ENCODE measurements at places on chromosomes 16 and 17.

DNA sequence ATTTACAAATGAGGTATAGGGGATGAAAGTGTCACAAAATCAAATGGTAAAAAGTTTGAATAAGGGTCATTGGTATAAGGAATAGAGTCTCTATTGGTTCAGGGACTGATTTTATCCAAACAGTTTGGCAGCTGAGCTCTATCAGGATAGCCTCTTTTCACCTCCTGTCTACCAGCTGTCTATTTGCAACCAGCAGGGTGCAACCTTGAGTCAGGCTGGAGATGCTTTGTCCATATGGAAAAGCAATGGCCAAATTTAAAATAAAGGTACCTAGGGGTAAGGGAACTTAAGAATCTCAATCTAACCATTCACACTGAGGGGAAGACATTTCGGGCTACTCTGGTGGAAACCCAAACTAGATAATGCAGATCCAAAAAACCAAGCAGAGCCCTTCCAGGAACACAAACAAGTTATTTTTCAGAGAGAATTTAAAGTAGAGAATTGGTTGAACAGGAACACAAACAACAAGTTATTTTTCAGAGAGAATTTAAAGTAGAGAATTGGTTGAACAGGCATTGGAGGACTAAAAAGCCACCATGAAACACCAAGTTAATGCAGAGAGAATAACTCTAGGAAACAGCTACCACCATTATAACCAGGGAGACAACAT, 12.6 kb upstream of the CA10 start:
- no peak for DNase-seq

DNA sequence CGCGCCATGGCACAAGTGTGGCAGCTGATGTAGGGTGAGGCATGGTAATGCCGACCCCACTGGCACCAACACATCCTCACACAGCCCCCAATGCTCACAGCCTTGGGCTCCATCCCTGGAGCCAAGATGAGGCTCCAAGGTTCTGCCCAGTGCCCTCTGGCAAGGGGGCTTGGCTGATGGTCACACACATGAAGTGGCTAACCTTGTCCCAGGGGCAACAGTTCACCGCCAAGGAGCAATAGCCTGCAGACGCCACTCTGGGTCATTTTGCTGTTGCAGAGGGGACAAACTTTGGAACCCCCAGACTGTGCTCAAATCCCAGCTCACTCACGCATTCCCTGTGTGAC, 26.8 kb downstream of the TNFRSF13B start:
- DNase-seq = no peak

DNA sequence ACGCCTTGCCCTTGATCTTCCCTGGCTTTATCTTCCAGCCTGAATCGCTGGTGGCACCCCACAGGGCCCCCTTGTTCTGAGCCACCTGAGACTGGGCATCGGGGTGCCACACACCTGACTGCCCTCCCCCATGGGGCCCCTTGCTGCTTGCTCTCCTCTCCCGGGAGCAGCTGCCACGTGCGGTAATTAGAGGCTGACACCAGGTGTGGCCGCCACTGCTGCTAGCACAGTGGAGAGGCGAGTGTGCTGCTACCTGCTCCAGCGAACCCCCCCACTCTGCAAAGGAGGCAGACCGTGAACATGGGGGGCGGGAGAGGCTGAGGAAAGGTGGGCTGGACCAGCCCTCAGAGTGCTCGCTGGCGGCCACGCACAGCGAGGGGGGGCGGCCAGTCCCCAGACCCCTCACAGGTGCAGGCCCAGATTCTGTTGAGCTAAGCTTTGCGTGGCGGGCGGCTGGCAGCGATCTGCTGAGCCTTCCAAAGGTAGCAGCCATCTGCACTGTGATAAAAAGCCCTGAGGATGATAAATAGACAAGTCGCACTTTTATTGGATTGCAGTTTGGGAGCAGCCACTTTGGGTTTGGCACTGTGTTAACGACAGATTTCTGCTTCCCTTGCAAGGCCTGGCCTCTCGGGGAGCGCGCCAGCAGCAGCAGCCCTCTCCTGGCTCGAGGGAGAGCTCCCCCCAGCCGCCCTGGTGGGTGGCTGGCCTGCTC, 167.9 kb upstream of the GSE1 start:
- DNase-seq = no peak

DNA sequence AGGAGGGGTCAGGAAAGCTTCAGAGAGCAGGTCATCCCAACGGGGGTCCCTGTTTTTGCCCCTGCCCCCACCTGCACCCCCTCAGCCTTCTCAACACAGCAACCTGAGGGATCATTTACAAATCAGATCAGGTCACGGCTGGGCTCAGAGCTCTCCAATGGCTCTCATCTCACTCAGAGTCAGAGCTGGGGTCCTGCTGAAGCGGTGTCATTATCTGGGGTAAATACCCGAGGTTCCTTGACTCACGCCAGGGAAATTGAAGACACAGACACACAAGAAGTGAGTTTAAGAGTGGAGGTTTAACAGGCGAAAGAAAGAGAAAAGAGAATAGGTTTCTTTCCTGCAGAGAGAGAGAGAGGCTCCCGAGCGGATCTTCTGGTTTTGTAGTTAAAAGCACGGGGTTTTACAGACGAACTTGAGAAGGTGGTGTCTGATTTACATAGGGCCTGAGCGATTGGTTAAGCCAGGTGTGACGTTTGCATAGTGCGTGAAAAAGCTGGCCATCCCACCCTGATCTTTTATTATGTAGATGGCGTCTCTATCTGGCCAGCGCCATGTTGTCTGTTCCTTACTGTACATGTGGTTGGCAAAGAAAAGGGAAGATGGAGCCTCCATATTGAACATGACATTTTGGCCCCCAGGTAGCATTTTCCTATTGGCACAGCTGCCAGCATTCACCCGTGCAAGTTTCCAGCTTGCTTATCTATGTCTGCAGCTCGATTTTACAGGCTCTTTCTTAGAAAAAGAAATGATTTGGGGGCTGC, 51.4 kb downstream of the WSB1 start:
- DNase-seq = no peak

GRCh38 chr17:17054636-17055035, 12.4 kb downstream of the MPRIP start:
- DNase-seq = no peak

DNA sequence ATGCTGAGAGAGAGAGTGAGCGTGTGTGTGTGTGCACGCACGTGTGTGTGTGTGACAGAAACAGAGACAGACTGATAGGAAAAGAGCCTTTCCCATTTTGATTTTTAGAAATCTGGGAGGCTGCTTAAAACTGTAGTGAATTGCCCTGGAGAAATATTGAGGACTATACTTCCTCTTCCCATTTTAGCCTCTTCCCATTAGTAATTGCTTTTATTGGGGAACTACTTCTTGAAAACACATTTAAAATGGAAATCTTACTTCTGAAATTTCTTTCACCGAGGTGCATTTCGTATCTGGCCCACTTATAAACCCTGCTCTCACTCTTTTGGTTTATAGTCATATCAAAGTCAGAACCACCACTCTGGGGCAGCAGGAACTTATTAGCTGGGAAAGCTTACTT, 47.1 kb downstream of the NUP93 start:
- no peak for DNase-seq

DNA sequence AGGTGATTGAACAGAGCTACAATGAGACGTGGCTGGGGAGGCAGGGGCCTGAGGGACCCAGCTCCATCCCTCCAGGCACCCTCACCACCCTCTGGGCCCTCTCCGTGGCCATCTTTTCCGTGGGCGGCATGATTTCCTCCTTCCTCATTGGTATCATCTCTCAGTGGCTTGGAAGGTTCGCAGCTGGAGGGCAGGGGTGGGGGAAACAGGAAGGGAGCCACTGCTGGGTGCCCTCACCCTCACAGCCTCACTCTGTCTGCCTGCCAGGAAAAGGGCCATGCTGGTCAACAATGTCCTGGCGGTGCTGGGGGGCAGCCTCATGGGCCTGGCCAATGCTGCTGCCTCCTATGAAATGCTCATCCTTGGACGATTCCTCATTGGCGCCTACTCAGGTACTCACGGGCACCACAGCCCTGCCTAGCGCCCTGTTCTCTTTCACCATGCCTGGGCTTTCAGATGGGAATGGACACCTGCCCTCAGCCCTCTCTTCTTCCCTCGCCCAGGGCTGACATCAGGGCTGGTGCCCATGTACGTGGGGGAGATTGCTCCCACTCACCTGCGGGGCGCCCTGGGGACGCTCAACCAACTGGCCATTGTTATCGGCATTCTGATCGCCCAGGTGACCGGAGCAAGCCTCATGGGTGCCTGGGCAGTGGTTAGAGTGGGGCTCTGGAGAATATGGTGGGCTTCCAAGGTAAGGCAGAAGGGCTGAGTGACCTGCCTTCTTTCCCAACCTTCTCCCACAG, 2.1 kb downstream of the SLC2A4 start:
- no peak for DNase-seq

- DNase-seq = no peak
Measured at GRCh38 chr17:7880076-7880868, 8.3 kb upstream of the CHD3 start.

DNA sequence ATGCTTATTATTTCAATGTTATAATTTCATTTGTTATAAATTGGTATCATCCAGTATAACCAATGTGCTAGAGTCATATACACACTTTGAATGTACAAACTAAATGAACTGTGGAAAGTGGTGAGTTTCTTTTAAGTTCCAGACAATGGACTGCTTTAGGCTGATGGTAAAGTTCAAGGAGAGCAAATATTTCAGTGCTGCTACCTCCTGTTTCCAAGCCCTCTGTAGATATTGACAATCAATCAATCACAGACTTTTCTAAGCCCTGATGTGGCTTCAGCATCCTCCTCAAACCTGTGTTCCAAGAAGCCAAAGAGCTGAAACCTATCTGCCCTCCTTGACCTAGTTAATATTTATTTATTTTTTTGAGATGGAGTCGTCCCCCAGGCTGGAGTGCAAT, 28.2 kb upstream of the SREBF1 start:
- DNase-seq = no peak

- no peak for DNase-seq
Measured at GRCh38 chr17:81019563-81020442, 15.1 kb upstream of the BAIAP2 start.

DNA sequence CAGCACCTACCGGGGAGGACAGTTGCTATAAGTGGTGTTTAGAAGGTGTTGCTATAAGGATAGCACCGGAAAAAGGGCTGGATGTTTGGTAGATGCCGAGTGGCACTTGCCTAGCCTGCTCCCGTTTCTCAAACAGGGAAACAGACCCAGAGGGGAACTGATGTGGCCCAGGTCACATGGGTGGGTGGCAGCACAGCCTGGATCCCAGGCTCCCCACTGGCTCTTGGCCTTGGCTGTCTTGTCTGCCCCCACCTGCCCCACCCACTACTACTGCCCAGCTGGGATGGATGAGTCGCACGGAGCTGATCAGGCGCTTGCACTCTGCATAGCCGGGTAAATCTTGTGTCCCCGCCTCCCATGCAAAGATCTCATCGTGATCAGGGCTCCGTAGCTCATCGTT, 7.2 kb downstream of the SMTNL2 start:
- no peak for DNase-seq

- no peak for DNase-seq
Measured at GRCh38 chr17:15409721-15410250, 57.6 kb downstream of the CDRT4 start.

DNA sequence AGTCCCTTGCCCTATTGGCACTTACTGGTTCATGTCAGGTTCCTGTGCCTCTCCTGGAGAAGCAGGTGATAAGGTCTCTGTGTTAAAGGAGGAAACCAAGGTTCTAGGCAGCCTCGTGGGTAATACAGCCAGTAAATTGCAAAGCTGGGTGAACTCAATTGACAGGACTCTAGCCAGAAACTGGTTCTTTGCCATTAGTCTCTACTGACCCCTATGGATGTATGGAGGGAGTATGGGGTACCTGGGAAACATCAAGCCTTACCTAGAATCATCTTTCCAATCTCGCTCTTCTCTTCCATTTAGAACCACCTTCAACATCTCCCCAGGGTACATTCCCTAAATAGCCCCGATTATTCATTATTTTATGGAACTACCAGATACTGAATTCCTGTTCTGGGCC, 169.3 kb downstream of the CDH13 start:
- DNase-seq = no peak

- DNase-seq = no peak
Measured at GRCh38 chr16:12215277-12216105, 239.0 kb downstream of the SNX29 start.
